ENCODE measurements at places on chromosomes 12 and 14.

DNA sequence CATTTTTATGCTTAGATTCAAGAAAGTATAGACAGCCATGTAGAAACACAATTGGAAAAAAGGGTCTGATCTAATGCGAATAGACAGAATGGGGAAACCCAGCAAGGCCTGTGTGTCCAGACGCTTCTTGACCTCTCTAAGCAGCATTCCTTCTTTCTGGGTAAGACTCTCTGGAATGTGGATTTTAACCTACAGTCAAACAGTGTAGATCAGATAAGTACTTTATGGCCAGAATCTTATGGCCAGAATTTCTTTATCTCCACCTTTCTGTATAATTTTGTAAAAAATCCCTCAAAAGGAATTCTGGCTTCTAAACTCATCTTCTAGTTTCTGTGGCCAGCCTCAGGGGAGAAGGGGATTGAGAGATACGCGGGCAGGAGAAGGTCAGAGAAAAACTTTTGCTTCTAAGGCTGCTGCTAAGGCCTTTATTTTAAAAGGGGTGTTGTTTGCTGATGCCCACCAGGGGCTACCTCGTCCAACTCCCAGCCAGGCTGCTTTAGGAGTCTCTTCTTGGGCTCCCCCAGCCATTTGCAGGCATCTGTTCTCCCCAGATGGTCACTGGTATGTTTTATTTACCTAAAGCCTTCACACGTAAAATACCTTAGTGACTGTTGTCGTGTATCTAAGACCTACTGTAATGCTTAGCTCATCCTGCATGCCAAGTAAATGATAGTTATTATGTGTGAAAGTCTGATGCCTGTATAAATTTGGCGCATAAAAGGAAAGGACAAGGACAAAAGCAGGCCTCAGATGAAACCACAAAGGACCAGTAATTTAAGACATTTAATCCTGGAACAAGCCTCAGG, 68.4 kb downstream of the ANO6 start:
- no peak for DNase-seq

- no peak for DNase-seq
Measured at GRCh38 chr12:26830783-26831551, 2.0 kb downstream of the ITPR2 start.

DNA sequence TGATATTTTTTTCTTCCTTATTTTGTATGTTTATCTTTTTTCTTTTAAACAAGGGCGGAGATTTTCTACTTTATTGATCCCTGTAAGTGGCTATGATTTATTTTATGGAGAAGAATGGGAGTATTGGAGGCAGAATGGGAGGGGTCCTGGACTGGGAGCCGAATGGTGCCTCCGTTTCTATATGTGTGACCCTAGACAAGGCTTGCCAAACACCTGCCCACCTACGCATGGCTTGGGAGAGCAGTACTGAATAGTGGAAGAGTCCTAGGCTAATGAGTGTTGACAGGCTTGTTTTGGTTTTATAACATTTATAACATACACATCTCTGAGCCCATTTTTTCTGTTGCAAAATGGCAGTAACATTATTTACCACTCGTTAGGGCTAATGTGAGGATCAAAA, 29.0 kb downstream of the STK38L start:
- no peak for DNase-seq

GRCh38 chr12:47839214-47839876, 19.6 kb upstream of the HDAC7 start:
- no peak for DNase-seq

DNA sequence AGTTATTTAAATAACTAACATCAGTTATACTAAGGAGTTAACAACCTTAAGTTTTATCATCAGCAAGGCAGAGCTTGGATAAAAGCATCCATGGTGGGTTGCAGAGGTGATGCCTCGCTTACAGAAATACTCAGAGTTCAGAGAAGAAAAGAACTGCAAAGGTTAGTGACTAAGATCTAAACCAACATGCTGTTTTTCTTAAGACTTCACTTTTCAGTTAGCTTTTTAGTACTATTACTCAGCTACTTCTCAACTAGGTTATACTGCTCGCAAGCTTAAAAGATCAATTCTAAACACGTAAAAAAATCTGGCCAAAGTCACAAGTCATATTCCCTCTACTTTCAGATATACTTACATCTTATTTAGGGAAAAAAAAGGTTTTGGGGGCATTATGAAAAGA, 2.8 kb downstream of the PPP1CC start:
- DNase-seq, result no peak

- no peak for DNase-seq
Measured at GRCh38 chr12:31582155-31582554, 8.8 kb downstream of the DENND5B start.

DNA sequence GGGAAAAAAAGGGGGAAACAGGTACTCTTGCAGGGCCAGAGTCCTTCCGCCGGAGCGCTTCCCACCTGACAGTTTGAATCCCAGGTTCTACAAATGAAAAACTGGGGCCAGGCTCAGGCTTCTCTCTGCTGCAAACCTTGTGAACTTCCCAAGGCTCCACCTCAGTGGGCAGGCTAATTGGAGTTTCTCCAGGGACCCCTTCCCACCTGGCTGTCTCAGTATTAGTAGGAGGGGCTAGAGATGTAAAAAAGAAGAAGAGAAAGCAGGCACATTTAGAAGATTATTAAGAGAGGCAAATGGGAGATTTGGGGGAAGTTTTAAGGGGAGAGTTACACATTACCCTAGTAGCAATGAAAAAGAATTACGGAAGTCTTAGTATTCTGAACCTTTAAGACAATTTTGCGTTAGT, 20.0 kb upstream of the CLEC2D start:
- no peak for DNase-seq

DNA sequence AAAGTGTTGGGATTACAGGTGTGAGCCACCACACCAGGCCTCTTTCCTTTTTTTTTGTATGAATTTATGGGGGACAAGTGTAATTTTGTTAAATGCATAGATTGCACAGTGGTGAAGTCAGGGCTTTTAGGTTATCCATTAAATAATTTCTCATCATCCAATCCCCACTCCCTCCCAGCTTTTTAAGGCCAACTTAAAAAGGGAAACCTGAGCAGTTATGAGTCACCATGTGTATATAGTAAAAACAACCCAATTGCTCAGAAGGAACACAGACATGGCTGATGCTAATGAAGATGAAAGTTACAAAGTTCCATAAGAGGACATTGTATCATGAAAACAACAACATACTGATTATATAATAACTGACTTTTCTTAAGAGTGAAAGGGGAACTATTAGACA, 25.6 kb upstream of the ARID2 start:
- no peak for DNase-seq

GRCh38 chr14:65332141-65332871, 80.2 kb upstream of the FUT8 start:
- DNase-seq, result no peak

GRCh38 chr12:16136219-16136988, 141.1 kb downstream of the SLC15A5 start:
- no peak for DNase-seq

DNA sequence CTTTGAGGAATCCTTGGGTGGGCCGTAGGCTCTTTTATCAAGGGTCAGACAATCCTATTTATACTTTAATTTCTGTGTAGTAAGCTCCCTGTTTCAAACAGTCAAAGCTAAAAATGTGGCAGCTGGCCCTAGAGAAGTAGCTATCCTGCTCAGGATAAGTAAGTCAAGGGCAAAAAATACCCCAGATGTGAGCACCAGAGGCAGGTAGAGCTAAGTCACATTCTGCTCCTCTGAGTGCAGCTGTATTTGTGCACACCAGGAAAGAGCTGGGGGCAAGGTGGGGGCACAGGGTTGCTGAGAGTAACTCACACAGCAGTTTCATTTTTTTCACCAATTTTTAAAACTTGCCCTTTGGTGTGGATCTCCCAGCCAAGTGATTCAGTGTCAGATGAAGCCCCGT, 5.3 kb downstream of the ETV6 start:
- DNase-seq, result no peak

DNA sequence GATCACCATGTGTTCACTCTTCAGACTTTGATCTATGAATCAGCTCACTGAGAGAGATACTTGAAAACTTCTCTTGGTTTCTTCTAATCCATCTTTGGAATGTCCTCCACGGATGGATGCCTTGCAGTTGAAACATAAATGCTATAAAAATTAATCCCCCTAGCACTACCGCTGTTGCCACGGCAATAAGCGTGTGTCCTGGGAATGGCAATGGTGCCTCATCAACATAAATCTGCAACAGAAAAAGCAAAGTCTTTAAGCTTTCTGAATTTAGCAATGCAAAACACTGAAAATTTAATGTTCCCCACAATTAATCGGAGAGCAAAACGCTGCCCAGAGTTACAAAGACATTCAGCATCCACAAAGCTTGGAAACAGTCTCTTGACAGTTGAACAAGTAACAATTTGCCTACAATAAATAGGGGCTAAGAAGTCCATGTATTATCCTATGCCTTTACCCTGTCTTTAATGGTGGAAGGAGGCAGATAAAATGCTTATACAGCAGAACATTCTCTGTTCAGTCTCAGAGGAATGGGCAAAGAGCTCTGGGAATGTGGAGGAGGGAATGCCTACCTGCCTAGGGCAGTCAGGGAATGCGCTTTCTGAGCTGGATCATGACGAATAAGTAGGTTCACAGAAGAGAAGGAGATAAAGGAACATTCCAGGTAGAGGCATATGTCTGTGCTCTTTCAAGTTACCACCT, 70.9 kb upstream of the PPP4R3A start:
- DNase-seq, result no peak

GRCh38 chr14:50600849-50601248, 40.9 kb downstream of the ATL1 start:
- DNase-seq, result no peak

- DNase-seq, result no peak
Measured at GRCh38 chr12:119412811-119413794, 78.6 kb downstream of the CCDC60 start.

- no peak for DNase-seq
Measured at GRCh38 chr14:79721399-79722084, 489.8 kb downstream of the DIO2 start.

GRCh38 chr14:23071244-23071920, 14.1 kb upstream of the CDH24 start:
- peak; percentile 92 for DNase-seq

DNA sequence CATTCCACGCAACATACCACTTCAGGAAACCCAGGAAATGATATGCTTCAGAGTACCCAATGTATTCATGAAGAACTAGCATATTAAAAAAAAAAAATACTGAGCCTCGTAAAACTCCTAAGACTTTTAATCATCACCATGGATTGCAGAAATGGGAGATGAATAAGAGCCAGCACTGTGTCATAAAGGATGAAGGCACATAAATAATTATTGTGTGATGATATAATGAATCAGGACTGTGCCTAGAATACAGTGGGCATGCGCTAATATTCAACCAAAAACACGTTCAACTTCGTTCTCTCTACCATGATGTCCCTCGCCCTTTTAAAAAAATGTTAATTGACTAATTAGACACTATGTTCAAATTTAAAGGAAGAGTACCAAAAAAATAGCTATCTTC, 68.7 kb downstream of the CIT start:
- no peak for DNase-seq

DNA sequence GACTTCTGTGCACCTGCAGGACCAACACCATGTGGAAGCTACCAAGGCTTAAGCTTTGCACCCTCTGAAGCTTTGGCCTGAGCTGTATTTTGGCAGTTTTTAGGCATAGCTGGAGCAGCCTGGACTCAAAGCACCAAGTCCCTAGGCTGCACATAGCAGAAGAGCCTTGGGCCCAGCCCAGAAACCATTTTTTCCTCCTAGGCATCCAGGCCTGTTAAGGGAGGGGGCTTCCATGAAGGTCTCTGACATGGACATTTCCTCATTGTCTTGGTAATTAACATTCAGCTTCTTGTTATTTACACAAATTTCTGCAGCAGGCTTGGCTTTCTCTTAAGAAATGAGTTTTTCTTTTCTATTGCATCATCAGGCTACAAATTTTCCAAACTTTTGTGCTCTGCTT, 475.8 kb upstream of the FLRT2 start:
- no peak for DNase-seq

DNA sequence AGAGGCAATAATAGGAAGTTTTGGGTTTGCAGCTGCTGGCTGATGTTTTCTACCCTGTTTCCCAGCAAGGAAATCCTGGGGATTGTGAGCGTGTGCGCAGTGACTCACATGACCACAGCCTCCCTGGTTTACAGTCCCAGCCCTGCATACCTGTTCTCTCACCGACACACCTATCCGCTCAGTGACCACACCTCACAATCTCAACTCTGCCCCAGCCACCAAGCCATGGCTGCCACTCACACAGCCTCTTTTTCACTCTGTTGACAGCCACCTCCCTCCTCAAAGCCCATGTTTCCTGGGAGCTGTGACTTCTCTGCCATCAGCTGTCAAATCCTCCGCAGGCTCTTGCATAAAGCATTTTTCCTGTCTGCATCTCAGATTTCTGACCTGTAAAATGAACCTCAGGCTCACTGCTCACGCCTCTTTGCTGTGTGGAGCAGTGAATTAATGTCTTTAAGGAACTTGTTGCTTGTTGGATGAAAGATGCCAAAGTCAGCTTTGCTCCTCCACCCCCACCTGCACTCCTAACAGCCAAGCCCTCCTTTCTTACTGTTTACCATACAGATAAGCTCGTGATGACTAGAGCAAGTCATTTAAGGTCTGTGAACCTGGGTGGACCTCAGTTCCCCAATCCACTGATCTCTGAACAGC, 43.5 kb downstream of the B4GALNT3 start:
- no peak for DNase-seq

DNA sequence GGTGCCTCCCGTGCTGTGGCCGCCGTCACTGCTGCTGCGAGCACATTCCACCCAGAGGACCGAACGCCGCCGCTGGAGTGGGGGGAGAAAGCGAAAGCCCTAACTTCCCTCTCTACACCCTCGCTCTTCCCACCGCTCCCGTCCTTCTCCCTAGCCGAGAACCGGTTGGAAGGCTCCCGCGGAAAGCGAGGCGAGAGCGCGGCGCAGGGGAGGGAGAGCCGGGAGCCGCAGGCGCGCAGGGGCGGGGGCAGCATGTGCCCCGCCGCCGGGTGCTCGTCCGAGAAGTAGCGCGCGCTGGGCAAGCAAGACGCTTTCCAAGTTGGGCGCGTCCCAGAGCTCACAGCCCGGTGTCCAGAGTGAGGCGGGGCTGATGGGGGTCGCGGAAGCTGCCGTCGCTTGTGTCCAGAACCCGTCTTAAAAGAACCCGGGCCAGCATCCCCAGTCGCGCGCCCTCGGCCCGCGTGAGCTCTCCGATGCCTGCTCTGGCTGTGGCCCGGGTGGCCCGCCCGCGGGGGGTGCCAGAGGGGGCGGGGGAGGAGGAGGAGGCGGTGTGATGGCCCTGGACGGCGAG, at the start of gene TRHDE:
Gene TRHDE, plus strand, starts transcription at position 280 of the 571 bp plus-strand sequence. Its CDS starts 274 bp downstream, at position 554.
- DNase-seq, result peak; percentile 86

DNA sequence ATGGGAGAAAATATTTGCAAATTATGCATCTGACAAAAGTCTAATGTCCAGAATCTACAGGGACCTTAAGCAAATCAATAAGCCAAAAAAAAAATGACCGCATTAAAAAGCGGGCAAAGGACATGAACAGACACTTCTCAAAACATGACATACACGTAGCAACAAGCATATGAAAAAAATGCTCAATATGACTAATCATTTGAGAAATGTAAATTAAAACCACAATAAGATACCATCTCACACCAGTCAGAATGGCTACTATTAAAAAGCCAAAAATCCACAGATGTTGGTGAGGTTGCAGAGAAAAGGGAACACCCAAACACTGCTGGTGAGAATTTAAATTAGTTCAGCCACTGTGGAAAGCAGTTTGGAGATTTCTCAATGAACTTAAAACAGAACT, 16.1 kb downstream of the PAWR start:
- no peak for DNase-seq

All from osteocyte (in vitro differentiated cells).